Activated CD4-positive, alpha-beta T cell treated with anti-CD3 and anti-CD28 coated beads for 48 hours (primary cell): ENCODE measurements at places on chromosomes 4 and X.

DNA sequence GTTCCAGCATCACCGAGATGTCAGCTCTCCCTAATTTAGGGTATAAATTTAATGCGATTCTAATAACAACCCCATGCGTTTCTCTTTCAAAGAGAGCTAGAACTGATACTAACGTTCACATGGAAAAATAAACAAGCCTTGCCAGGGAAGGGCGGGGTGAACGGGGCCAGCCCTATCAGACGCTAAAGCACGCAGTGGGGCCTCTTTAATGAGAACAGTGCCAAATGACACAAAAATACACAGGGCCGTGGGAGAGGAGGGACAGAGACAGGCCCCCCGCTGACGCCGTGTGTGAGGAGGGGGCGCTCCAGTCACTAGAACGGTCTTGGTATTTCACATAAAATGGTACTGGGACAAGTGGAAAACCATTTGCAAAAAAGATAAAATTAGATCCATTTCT is 21.3 kb upstream of the ADRA2C start:
- no peak for DNase-seq

GRCh38 chr4:133921280-133922195 is 280.1 kb downstream of the PABPC4L start:
- no peak for DNase-seq

GRCh38 chrX:154655786-154656185 is 2.4 kb upstream of the CTAG2 start:
- DNase-seq: no peak

- no peak for DNase-seq
Measured at GRCh38 chrX:55490974-55491373, 1.3 kb upstream of the USP51 start.

GRCh38 chr4:77433418-77433733 is 172.2 kb upstream of the CXCL13 start:
- peak; percentile 5 for DNase-seq

GRCh38 chrX:48818866-48819265 is 7.4 kb upstream of the ERAS start:
- DNase-seq: no peak

DNA sequence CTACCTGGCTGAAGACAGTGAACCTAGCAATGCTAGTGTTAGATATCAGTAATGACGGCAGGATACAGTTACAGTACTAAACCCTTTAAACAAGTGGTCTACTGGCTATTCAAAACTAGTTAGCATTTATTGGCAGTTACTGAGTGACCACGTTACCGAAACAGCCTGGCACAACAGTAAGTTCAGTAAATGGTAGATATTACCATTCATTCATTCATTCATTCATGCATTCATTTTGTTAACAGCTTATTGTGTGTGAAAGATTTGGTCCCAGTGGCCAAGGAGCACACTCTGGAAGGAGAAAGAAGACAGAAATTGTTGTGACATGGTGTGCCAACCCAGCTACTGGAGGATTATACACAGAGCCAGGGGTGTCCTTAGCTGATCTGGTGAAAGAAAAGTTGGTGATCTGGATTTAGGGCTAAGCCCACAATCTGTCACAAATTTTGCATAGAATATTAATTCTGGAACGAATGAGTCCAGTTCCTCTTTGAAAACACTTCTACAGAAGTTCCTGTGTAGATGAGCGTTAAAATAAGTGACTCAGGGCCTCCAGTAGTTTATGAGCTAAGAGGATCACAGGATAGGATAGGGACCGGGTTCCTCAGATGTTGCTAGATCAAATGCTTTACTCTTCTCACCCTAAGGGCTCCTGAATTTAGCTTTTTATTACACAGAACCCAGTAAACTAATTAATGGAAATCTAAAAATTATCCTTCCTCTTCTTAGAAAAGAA is 179.1 kb downstream of the CBR4 start:
- DNase-seq: no peak

DNA sequence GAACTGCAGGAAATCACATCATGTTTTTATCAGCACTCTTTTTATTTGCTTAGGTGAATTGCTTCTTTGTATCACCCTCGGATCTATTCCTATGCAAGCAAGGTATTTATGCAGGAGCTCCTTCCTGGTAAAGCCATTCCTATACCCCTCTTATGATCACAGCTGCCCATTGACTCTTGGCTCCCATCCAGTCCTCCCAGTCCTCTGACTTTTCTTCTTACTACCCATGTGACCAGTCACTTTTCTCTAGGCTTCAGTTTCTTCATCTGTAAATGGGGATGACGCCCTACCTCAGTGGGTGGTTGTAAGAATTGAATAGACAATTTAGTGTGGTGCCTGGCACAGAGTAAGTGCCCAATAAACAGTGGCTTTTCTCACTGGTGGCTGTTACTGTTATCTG is 144.9 kb downstream of the FHIP1A start:
- no peak for DNase-seq

- DNase-seq: no peak
Measured at GRCh38 chr4:129377131-129377845, 281.3 kb downstream of the C4orf33 start.

- peak; percentile 56 for DNase-seq
Measured at GRCh38 chrX:40172401-40173142, 74.8 kb upstream of the BCOR start.

DNA sequence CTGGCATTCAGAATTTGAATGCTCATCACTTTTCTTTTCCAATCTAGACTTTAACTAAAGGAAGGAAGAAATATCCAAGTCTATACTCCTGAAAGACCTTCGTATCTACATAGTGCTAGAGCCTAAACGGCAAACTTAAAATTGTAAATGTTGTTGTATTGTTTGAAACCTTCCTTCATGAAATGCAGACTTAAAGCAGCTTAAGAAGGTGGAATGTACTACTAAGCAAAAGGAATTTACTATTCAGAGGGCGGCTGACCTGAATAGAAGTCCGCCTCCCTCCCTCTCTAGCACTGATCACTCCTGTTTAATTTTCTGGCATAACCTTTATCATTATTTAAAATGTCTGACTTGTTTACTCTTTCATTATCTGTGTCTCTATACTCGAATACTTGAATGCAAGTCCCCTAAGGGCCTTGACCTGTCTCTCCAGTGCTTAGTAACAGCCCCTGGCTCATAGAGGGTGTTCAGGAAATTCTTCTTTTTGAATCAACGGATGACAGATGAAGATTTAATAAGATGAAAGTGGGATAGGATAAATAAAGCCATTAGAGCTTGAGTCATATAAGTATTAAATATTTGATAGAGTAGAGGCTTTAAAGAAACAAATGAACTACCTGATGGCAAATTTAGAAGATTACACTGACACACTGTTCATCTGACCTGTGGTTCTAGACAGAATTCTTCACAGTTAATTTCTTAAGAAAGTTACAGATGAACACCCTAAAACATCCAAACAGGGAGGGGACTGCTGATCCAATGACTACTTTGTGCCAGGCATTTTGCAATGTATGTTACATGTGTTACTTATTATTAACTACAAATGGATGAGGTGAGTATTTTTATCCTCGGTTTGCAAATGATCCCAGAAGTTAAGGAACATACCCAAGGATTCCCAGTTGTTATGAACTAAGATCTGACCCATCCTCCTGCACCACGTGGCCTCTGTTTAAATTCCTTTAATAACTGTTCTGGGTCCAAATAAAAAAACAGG is 20.2 kb upstream of the RBPJ start:
- DNase-seq: no peak
